ENCODE measurements at places on chromosomes 3 and 15.

DNA sequence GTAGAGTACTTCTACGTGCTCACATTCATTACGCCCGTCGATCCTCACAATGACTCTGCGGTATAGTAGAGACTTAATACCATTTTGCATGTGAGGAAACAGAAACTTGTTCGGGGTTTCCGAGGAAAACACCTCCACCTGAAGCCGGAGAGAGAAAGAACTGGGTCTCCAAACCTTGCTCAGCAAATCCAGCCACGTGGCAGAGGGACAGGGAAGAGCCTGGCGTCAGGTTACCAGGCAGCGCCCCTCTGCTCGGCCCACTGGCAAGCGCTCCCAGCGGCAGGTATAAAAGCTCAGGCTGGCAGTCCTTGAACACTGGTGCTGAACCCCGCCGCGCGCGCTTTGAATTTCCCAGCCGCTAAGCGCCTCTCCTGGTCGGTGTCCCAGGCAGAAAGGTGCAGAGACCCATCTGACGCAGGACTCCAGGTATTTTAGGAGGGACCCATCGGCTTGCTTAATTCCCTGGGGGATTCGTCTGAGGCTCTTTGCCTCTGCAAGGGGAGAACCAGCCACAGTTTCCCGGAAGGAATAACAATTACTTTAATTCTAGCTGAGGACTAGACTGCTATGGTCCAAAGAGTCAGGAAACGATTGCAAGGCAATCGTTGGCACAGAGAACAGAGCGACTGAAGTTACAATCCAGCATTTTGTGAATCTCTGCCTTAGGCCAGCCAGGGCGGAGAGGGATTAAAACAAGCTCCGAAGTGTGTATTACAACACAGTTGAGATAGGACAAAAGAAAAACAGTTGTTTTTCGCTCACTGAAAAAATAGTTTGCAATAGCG lies at the start of gene C2CD4A:
Gene C2CD4A (plus strand): TSS at position 315 of the 785 bp plus-strand sequence. CDS start 637 bp downstream, outside the sequence.
- DNase-seq: peak; percentile 73

- no peak for DNase-seq
Measured at GRCh38 chr15:99630607-99631131, 64.9 kb downstream of the MEF2A start.

DNA sequence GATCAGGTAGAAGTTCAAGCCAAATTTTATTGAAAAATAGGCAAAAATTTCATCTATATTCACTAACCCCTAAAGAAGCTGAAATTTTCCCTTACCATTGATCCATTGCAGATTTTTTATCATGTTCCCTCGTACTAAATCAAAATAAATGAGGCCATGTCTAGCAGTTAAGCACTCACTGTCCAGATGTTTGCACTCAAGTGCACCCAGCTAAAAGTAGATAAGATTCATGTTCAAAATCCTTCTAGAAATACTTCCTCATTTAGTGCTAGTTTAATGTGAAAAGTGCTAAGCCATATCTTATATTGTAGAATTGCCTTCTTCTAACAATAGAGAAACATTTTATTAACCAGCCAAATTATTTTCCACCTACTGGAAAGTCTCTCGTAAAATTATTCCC lies 164.7 kb upstream of the UBE2E2 start:
- DNase-seq: no peak

- DNase-seq: no peak
Measured at GRCh38 chr3:142394921-142395622, 52.8 kb downstream of the XRN1 start.

- no peak for DNase-seq
Measured at GRCh38 chr15:78987556-78988360, 42.9 kb upstream of the CTSH start.

- no peak for DNase-seq
Measured at GRCh38 chr3:12893852-12894251, 52.5 kb upstream of the RPL32 start.

GRCh38 chr3:45454466-45454865 lies 66.1 kb downstream of the LARS2 start:
- DNase-seq: no peak

- peak; percentile 40 for DNase-seq
Measured at GRCh38 chr15:40857601-40858341, 13.9 kb downstream of the SPINT1 start.

GRCh38 chr3:127720985-127721935 lies 48.5 kb downstream of the ABTB1 start:
- DNase-seq: no peak

DNA sequence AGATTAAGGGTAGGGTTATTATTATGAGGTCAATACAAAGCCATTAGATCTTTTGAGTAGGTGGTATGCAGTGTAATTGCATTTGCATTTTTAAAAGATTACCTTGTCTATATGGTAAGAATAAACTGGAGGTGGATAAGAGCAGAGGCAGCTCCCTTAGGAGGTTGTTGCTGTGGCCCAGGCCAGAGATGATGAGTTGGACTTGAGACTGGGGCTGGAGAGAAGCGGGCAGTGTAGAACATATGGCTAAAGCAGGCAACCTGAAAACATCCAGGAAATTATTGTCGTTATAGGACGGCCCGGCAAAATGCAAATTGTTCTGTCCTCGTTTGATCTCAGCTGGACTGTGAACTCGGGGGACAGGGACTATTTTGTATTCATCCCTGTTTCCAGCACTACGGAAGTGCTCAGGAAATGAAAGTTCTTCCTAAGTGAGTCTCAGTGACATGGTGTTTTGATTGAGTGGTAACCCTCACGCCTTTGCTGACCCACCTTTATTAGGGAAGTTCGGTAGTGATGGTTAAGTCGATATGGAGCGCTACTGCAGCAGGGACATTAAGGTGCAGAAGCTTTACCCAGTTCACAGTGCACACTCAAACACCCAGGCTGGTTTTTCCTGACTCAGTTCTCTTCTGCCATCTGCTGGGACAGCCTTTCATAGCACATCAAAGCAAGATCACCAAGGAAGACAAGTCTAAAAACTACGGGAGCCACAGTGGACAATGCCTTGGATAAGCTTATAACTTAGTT lies 27.2 kb upstream of the VPS33B start:
- no peak for DNase-seq

- no peak for DNase-seq
Measured at GRCh38 chr15:101479342-101479845, 10.1 kb downstream of the PCSK6 start.

- DNase-seq: no peak
Measured at GRCh38 chr15:74008901-74009300, 14.4 kb downstream of the PML start.

DNA sequence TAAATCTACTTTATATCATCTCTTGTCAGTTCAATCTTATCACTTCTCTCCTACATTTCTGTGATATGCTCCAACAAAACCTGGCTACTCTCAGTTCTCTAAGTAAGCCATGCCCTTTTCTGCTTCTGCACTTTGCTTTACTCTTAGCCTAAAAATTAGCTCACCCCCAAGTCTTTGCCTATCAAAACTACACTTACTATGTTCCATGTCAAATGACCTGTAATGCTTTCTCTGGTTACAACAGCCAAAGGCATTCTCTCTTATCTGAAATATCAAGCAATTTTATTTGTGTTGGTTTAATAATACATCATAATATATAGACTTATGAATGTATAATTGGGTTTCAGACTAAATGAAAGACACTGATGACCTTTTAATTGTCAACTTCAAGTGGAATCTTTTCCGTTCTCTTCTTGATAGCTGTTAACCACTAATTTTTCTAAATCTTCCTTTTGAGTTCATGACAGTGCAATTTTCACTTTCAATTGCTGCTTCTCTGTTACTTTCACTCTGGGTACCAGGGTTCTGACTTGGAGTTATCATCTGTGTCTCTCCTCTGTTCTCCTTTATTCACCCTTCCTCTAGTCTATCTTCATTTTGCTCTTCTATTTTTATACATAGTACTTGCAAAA lies 619.0 kb upstream of the GOLIM4 start:
- no peak for DNase-seq
